ENCODE measurements at places on chromosomes 4 and X.

DNA sequence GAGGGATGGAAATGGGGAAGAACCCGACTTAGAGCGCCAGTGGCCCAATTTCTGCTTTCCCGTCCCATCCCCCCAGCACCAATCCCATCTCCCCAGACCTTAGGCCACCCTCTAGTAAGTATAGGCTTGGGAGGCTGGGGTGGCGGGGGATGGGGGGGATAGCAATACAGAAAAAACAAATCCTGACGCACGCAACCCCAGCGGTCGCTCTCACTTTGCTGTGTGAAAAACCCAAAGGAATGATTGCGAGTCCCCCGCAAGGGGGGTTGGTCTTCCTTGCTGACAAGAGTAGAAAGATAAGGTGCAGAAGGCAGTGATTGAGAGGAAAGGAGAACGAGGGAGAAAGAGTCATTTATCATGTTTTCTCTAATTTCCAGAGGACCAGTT is 863 bp downstream of the CPE start:
- no peak for DNase-seq

GRCh38 chr4:113675731-113676697 is 85.5 kb downstream of the CAMK2D start:
- no peak for DNase-seq

GRCh38 chr4:8754634-8755589 is 116.7 kb downstream of the HMX1 start:
- DNase-seq, result no peak

DNA sequence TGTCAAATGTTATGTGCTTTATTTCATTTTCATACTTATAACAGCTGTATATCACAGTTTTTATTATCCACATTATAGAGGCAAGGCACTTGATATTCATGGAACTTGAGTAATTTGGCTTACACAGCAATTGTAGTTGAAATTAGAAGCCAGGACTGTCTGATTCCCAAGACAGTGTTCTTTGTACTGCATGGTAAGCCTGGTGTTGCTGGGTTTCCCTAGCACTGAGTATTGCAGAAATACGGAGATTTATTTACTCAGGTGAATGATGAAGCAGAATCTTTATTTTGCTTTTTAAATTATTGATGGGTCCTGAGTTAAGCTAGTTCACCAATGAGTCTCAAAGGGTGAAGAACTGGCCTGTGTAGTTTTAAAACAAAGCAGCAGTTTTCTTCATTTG is 70.0 kb downstream of the UGT8 start:
- no peak for DNase-seq

Data from NCI-H510A (cell line).